Osteoblast (primary cell): ENCODE measurements at places on chromosomes 7 and 10.

DNA sequence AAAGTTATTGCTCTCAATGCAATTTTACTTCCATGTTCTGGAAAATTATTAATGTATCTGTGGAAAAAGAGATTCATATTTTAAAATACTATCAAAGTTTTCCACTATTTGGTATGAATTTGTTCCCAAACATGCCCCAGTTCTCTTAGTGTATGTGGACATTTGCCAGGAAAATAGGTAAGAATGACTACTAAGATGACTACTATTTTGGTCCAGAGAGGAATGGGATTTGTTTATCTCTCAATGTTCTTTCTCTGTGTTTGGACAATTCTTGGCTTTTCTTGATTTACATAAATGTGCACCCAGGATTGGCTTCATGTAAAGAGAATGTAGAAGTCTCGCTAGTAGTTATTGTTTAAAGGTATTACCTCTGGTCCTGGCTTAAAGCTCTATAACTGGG is 60.3 kb upstream of the POT1 start:
- H3K27ac ChIP-seq = no peak overlapping the region
- H3K27me3 ChIP-seq = no peaks in the 10 kb centered on the region
- no peaks in the 10 kb centered on the region for H3K4me1 ChIP-seq
- no peaks in the 10 kb centered on the region for H3K36me3 ChIP-seq
- H3K4me3 ChIP-seq = no peak overlapping the region
- no peak for DNase-seq

DNA sequence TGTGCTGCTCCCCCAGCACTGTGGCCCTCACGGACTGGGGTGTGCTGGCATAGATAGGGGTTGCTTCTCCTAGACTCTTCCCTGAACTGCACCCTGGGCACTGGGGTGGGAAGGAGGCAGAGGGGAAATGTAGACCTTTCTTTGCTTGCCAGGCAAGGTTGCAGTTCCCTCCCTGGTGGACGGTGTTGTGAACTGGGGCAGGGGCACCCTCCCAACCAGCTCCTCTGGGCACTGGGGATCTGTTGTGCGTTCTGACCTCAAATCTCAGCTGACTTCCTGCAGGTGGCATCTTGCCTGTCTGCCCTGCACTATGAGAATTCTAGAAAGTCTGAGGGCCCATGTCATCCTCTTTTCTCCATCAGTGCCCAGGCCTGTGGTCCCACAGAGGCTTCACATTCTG is 53.9 kb downstream of the ARHGAP22 start:
- peaks cover 5% of the 10 kb centered on the region for H3K4me1 ChIP-seq
- no peak overlapping the region for H3K27ac ChIP-seq
- H3K4me3 ChIP-seq = no peak overlapping the region
- no peak for DNase-seq
- H3K36me3 ChIP-seq = peaks cover 78% of the 10 kb centered on the region

DNA sequence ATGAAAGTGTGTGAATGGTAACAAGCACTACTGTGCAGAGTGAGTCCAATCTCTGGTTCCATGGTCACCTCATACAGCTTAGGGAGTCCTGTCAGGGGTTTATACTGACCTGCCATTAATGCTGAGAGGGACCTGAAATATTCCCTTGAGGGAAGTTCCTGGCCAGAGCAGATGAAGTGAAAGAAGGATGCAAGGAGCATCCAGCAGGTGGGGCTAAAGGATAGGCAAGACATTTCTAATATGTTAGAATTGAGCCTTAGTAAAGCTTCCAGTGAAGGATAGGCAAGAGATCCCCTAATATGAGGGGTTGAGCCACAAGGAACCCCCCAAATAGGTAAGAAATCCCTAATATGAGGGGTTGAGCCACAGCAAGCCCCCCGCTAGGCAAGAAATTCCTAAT is 25.5 kb upstream of the FAM221A start:
- H3K4me1 ChIP-seq = no peaks in the 10 kb centered on the region
- H3K36me3 ChIP-seq = no peaks in the 10 kb centered on the region
- no peaks in the 10 kb centered on the region for H3K27me3 ChIP-seq
- no peak for DNase-seq
- no peak overlapping the region for H3K4me3 ChIP-seq

DNA sequence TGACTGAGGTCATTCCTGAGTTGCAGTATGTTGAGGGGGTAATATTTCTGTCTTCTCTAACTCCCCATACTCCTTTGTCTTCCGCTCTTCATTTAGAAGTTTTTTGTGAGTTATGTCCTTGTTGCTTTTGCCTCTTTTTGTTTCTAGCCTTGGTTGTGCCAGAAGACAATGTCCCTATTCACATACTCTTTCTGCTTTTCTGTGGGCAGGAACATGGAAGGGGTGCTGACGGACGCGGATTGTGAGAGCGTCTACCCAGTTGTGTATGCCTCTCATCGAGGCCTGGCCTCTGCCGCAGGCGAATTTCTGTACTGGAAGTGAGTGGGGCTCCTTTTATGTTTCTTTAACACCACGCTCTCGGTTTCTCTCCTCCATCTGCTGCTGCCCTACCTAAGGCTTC is 20.5 kb downstream of the STAG3 start:
- DNase-seq = no peak
- H3K4me3 ChIP-seq = no peak overlapping the region
- H3K4me1 ChIP-seq = no peaks in the 10 kb centered on the region
- no peak overlapping the region for H3K27ac ChIP-seq
- H3K36me3 ChIP-seq = no peaks in the 10 kb centered on the region
- H3K27me3 ChIP-seq = peaks cover 19% of the 10 kb centered on the region
